ENCODE measurements at places on chromosomes 5 and 9.

- no peak overlapping the region for H3K27ac ChIP-seq
- DNase-seq: no peak
- no peak overlapping the region for H3K4me3 ChIP-seq
- no peaks in the 10 kb centered on the region for H3K4me1 ChIP-seq
- peaks cover 1% of the 10 kb centered on the region for H3K36me3 ChIP-seq
- H3K27me3 ChIP-seq: no peaks in the 10 kb centered on the region
Observed at GRCh38 chr9:137376386-137376785, 46.6 kb downstream of the EXD3 start.

- H3K27ac ChIP-seq: no peak overlapping the region
- H3K36me3 ChIP-seq: peaks cover 31% of the 10 kb centered on the region
- no peak overlapping the region for H3K4me3 ChIP-seq
- no peaks in the 10 kb centered on the region for H3K27me3 ChIP-seq
- H3K4me1 ChIP-seq: peaks cover 4% of the 10 kb centered on the region
- no peak for DNase-seq
Observed at GRCh38 chr5:37448941-37449340, 69.8 kb downstream of the WDR70 start.

GRCh38 chr5:155872629-155873220, 454.2 kb upstream of the SGCD start:
- H3K36me3 ChIP-seq: no peaks in the 10 kb centered on the region
- H3K27me3 ChIP-seq: no peaks in the 10 kb centered on the region
- DNase-seq: no peak
- no peak overlapping the region for H3K27ac ChIP-seq
- H3K4me1 ChIP-seq: peaks cover 6% of the 10 kb centered on the region

DNA sequence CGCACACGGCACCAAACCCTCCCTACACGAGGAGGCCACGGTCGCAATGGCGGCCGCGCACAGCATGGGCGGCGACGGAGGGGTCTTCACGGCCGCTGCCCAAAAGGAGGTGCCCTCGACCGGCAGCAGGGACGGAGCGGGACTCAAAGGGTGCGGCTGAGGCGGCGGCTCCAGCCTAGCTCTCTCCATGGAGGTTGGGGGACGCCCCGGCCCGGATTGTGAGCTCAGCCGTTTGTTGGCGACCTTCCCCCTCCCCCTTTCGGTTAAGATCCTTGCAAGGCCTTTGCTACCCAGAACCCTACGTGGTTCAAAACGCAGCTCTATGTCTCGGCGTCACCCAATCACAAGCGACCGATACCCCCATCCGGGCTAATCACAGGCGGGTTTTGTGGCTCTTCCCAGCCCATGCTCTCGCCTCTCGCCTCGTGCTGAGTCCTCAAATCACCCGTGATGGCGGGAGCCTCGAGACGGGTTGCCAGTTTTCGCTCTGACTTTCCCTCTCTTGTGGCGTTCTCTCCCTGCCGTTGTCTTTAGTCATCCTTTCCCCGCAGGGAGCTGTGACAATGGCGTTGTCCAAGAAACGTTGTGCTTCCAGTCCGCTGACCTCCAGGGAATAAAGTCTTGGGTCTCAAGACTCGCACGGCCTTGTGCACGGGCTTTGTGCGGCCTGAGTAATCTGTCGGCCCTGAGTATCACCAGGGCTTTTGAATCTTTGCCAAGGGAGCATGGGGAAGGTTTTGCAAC, 19.5 kb downstream of the C5orf52 start:
- DNase-seq: no peak
- no peak overlapping the region for H3K27ac ChIP-seq
- no peaks in the 10 kb centered on the region for H3K27me3 ChIP-seq
- no peaks in the 10 kb centered on the region for H3K4me1 ChIP-seq
- no peak overlapping the region for H3K4me3 ChIP-seq

GRCh38 chr5:72209147-72210115, 102.2 kb downstream of the MAP1B start:
- H3K27me3 ChIP-seq: no peaks in the 10 kb centered on the region
- H3K4me3 ChIP-seq: no peak overlapping the region
- no peak for DNase-seq
- H3K36me3 ChIP-seq: peaks cover 39% of the 10 kb centered on the region

DNA sequence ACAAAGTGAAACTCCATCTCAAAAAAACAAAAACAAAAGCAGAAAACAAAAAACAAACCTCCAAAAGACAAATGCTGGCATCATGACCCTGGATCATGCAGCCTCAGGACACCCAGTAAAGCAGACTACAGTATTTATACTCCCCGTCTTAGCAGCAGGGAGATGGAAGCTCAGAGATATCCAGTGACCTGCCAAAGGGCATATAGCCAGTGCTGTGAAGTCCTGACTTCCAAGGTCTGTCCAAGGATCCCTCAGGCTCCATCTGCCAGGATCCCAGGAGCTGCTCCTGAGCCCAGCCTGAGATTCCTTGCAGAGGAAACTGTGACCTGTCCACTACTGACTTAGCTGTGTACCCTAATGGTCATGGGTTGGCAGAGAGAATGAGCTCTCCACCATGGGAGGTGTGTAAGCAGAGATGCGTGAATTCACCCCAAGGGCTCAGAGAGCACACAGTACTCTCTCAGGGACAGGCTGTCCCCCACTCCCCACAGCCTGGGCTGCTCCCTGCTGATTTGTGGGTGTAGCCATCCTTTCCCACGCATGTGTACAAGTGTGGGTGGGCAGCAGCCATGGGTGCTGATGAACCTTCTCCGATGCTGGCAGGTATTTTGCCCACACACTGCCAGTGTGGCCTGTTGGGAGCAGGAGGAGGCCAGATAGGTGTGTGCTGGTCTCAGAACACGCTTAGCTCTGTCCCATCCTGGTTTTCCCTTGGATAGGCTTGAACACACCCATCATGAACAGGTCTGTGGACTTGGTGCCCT, 2.1 kb upstream of the WNK2 start:
- peaks cover 2% of the 10 kb centered on the region for H3K4me1 ChIP-seq
- no peak overlapping the region for H3K4me3 ChIP-seq
- peaks cover 35% of the 10 kb centered on the region for H3K27me3 ChIP-seq
- no peak for DNase-seq
- no peak overlapping the region for H3K27ac ChIP-seq

GRCh38 chr5:109170629-109171350, 239.0 kb downstream of the PJA2 start:
- no peaks in the 10 kb centered on the region for H3K27me3 ChIP-seq
- no peak overlapping the region for H3K27ac ChIP-seq
- peaks cover 2% of the 10 kb centered on the region for H3K36me3 ChIP-seq
- no peaks in the 10 kb centered on the region for H3K4me1 ChIP-seq

- H3K4me3 ChIP-seq: no peak overlapping the region
- DNase-seq: no peak
- H3K27me3 ChIP-seq: no peaks in the 10 kb centered on the region
- H3K27ac ChIP-seq: no peak overlapping the region
- H3K4me1 ChIP-seq: peaks cover 14% of the 10 kb centered on the region
Observed at GRCh38 chr5:149206524-149207141, 65.0 kb upstream of the AFAP1L1 start.

- no peaks in the 10 kb centered on the region for H3K27me3 ChIP-seq
- H3K4me1 ChIP-seq: peaks cover 8% of the 10 kb centered on the region
- H3K4me3 ChIP-seq: no peak overlapping the region
- H3K27ac ChIP-seq: no peak overlapping the region
- no peak for DNase-seq
Observed at GRCh38 chr9:105413525-105413924, 34.3 kb upstream of the FSD1L start.

Measured in chondrocyte (in vitro differentiated cells).